ENCODE measurements at places on chromosomes 13 and 19.

GRCh38 chr13:41006306-41006705 lies 12.8 kb downstream of the ELF1 start:
- DNase-seq, result no peak

- DNase-seq, result no peak
These were observed 727 bp downstream of the CERS1 start for GRCh38 chr19:18895038-18895823.

- DNase-seq, result no peak
These were observed 5.7 kb downstream of the SOX1 start for GRCh38 chr13:112072534-112073244.

DNA sequence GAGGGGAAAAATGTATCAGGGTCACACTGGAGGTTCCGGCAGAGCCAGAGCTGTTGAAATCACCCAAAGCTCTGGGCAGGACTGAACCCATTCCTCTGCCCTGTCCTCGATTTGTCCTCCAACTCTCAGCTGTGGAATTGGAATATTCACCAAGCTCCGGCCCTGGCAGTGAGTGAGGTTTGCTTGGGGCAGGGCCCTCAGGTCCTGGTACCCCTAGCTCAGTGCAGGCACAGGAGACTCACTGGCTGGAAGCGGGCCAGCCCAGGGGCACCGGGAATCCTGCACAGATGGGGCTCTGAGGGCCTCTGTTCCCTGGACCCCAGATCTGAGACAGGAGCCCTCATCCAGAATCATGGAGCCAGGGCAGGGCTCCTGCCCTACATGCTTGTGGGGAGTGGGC lies 1322.3 kb downstream of the UQCRFS1 start:
- no peak for DNase-seq

DNA sequence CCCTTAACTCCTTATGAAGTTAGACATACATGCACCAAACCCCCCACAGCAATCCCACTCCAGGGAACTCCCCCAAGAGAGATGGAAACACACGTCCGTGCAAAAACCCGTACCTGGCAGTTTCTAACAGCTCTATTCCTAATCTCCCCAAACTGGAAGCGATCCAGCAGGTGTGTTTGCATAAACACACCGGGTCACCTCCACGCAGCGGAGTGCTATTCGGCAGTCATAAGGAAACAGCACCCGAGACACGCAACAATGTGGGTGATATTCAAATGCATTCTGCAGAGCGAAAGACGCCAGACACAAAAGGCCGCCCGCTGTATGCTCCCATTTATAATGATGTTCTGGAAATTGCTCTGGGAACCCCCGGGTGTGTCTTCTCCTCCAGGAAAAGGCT lies 6.8 kb upstream of the ZNRF4 start:
- DNase-seq, result no peak

DNA sequence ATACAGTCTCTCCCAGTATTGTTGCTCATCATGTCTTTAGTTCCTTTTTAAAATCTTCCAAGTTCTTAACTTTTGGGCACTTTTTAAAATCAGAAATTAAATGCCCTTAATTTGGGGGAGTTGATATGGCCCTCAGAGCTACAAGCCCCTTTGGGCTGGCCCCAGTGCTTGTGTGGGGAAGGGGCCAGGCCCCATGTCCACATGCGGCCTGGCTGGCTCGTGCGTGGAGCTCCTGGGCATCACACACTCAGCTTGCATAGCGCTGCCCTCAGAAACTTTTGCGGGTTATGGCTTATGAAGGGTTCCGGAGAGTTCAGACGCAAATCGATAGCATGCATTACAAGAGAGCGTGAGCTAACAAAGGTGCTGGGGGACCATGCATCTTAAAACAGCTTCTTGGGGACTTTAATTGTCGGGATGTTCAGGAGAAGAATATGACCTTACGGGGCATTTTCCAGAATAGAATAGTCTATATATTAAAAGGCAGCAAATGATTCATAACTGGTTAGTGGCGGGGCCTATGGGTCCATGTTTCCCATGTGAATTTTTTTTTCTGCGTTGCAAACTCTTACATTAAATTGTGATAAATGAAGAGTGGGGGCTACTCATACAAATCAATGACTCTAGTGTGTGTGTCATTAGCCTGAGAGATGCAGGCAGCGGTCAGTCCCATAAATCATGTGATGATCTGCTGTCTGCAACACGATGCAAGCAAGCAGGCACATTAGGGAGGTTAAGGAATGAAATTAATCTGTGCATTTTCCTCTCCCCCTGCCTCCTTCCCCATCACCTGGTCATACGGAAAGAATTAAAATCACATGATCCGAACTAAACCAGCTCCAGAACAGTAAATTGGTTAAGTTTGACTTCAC lies 185.8 kb upstream of the TSHZ3 start:
- DNase-seq, result no peak

DNA sequence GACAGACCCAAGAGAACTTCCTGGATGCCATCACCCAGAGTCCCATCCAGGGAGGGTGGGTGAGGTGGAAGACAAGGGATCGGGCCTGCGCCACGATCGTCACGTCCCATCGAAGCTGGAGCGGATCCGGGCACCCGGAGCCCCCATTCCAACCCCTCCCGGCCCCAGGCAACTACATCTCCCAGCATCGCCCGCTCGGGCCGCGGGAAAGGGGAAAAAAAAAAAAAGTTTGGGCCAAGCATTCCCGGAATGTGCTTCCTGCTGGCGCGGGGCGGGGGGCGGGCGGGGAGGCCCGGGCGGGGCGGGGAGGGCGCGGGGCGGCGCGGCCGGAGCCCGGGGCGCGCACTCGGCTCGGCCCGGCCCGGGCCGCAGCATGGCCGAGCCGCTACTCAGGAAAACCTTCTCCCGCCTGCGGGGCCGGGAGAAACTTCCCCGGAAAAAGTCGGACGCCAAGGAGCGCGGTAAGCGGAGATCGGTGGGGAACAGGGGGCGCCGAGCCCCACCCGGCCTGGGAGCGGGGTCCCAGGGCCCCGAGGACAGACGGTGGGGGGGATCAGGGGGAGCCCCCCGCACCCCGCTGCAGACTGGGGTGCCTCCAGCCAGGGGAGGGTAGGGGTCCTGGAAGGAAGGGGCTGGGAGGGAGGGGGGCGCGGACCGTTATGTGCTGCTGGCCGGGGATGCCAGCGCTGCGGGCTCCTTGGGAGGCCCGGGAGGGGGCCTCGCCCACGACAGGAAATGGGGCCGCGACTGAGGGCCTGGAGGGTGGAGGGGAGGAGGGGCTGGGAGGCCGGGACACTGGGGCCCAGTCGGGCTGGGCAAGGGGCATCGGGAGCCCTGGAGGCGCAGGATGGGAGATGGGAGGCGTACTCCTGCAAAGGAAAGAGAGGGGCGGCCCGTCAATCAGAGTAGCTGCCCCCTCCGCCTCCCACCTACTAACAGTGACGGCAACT lies at the start of gene SYDE1:
Gene SYDE1, plus strand, starts transcription at position 341 of the 950 bp plus-strand sequence. Its CDS starts 33 bp downstream, at position 374.
- DNase-seq, result peak; percentile 38

GRCh38 chr13:83423381-83423780 lies 458.9 kb downstream of the SLITRK1 start:
- no peak for DNase-seq

DNA sequence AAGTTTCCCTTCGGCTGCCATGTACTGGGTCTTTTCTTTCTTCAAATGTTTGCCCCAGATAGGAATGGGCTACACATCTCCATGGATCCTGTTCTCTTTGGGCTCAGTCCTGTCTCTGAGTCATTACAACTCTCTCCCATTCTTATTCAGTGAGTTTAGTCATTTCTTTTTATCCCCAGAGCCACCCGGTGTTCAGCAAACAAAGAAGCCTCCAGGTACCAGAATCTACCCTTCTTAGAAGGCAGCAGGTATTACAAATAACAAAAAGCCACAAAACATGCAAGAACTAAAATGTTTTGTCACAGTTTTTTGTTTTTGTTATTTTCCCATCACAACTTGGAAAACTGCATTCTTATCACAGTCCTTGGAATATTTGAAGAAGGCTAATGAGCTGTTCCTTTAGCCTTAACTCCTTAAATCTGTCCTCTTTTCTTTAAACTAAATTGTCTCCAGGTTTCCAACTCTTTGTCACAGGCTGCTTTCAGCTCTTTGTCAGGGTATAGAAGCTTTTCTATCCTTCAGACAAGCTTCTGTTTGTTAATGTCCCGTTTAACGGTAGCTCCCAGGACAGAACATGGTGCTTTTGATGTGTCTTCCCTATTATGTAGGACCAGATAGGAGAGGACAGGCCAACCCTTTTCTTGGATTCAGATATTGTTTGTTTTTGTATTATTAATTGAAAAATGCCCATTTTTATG lies 215.5 kb upstream of the HTR2A start:
- DNase-seq, result no peak

GRCh38 chr19:16862826-16863415 lies 25.9 kb upstream of the F2RL3 start:
- DNase-seq, result no peak

DNA sequence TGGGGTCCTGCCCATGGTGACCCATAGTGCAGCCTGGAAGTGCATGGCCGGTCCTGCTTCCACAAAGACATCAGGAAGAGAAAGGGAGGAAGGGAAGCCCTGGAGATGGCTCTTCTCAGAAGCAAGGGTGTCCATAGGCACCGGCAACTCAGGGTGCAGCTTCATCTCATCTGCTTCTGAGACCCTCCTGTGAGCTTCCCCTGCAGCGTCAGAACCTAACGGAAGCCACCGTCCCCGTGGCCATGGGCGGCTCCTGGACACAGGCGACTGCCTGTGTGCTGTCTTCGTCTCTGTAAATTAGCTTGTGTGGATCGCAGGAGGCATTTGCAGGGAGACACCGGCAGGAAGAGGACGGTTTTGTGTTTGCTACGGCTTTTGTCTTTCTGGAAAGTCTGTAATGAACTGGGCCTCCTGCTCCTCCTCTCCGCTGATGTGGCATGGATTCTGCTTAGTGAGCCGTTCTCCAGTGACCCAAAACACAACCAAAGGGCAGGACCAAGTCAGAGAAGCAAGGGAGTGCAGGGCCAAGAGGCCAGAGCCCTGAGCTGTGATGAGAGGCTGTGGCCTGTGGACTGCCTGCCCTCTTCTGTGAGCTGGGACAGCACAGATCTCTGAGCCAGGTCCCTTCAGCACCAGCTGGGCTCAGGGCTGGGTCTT lies 2.5 kb downstream of the ATP4B start:
- DNase-seq, result no peak

GRCh38 chr13:39321574-39321973 lies 281.4 kb downstream of the LHFPL6 start:
- DNase-seq, result no peak

DNA sequence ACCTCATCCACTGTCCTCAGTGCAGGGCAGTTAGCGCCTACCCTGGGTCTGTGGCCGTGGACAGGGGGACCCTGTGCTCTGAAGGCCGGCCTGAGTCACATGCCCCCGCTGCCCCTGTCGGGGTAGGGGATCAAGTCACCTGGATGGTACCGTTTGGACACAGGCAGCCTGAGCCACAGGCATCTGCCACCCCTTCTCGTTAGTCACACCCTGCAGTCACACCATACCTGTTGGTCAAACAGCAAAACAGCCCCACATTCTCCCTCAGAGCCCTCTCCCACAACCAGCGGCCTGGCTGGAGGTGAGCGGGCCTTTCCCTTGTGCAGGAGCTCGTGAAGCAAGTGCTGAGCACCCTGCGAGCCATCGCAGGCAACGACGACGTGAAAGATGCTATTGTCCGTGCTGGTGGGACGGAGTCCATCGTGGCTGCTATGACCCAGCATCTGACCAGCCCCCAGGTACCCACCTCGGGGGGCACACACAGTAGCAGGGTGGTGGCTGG lies 8.8 kb upstream of the SLC25A42 start:
- DNase-seq, result no peak

- no peak for DNase-seq
These were observed 237.4 kb downstream of the NBEA start for GRCh38 chr13:35179494-35179893.

DNA sequence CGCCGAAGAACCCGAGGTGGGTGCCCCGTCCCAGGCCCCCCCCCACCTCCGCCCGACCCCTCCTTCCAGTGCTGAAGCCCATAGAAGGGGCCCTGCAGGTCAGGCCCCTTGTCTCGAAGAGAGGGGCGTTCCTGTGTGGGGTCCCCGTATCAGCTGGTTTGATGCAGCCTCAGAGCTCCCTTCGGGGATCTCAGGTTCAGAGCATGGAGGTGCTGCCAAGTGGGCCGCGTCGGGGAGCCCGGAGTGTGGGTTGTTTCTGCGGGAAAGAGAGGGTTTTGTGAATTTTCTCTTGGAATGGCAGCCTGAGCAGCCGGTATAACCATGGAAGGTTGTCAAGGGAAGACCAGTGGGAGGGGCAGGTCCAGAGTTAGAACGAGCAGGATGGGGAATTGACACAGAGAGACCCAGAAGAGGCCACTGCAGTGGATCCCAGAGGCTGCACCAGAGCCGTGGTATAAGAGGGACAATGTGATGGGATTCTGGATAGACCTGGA lies 384 bp downstream of the TRAPPC2B start:
- DNase-seq, result no peak

GRCh38 chr19:11130824-11131455 lies 24.6 kb downstream of the SPC24 start:
- peak; percentile 69 for DNase-seq

- DNase-seq, result no peak
These were observed 11.4 kb downstream of the ARHGEF7 start for GRCh38 chr13:111126509-111126908.

- no peak for DNase-seq
These were observed 20.3 kb upstream of the WDR88 start for GRCh38 chr19:33111587-33111986.

DNA sequence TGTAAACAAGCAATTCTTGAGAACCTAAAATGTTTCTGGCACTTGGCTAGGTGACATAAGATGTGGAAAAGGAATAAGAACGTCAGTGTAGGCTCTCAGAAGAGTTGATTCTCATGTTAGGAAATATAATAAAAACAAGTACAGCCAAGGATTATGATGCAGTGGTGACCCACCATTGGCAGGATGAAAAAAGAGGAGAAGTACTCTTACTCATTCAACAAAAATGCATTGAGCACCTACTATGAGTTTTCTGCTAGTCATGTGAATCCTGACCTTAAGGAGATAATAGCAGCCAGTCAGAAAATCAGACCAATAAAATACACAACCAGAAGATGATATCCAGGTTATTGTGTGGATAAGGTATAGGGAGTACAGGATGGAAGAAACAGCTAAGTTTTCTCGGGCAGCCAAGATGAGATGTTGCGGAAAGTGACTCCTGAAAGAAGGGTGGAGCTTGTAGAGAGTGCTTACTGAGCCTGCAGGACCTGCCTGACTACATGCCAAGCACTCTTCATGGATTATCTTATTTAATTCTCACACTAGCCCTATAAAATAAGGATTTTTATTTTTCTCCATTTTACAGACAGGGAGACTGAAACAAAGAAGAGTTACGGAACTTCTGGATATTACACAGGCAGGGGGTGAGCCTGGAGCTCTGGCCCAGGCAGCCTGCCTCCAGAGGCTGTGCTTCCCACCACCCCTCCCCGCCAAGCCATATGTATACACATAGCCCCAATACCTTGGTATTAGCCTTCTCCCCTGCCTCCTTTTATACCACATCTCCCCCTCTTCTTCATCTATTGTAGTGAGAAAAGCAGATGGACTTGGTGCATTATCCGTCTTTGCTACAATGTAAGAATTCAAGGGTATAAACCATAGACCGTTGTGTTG lies 58.0 kb downstream of the TGDS start:
- no peak for DNase-seq

DNA sequence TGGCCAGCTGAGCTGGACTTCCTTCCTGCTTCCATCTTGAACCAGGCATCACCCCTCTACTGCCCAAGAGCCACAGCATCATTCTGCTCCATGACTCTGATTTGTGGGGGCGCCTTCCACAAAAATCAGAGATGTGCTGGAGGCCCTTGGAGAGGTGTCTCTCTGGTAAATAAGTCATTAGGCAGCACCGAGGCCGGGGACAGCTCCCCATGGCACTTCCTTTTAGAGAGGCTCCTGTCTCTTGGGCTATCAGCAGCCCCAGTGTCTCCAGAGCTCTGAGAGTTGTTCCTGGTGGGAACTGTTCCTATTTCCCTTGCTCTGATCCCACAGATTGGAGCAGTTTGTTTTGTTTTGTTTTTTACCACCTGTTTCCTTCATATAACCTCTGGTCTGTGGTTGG lies 19.9 kb downstream of the NWD1 start:
- no peak for DNase-seq

- no peak for DNase-seq
These were observed 525 bp downstream of the BORA start for GRCh38 chr13:72728290-72728605.
